ENCODE measurements at places on chromosomes 6 and 20.

- no peak for DNase-seq
These were observed 218.8 kb upstream of the RNF24 start for GRCh38 chr20:4234128-4234527.

DNA sequence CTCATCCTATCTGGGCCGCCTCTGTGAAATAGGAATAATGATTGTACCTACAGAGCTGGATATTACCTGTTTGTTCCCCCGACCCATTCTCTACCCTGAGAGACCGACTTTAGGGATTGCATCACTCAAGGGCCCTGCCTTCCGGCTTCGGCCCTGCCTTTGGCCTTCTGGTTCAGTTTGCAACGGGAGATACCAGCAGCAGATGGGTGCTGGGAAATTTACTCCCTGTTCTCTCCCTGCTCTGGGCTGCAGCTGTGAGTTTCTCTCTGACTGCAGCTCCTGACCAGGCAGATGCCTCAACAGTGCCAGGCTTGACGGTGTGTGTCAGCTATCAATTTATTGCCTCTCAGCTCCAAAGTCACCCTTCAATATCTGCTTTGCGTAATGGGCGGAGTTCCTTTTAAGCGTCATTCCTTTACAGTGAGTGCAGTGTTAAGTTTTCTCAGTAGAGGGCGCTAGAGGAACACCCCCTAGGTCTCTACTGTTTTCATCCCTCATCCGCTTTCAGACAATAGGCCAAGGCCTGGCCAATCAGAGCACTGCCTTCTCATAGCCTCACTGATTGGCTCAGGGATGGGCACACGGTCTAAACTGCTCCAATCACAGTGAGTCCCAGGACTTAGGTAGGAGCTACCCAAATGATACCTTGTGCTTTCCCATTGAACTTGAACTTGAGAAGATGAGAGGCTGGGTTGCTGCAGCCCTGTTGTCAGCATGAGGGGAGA lies 30.0 kb downstream of the KCNG1 start:
- DNase-seq, result peak; percentile 63

DNA sequence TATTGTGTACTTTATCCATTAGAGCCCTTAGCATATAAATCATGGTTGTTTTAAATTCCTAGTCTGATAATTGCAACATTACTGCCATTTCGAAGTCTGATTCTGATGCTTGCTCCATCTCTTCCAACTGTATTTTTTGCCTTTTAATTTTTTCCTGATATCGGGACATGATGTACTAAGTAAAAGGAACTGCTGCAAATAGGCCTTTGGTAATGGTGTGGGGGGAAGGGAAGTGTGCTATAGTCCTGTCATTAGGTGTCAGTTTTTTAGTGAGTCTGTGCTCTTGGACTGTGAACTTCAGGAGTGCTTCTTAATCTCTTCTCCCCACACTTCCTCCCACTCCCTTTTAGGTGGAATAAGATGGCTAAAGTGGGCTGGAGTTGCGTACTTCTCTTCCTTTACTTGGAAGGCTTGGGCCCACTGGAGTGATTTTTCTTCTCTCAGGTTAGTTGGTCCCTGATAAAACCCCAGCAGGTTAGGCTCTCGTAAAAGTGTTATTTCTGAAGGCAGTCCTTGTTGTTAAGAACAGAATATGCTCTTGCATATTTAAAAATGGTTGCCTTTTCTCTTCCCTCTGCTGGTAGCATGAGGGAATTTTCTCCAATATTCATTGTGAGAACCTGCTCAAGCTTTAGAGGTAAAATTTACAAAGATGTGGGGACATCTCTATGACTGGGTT lies 18.1 kb downstream of the STXBP5 start:
- no peak for DNase-seq

- DNase-seq, result peak; percentile 12
These were observed 266.0 kb downstream of the CD83 start for GRCh38 chr6:14383393-14384174.

Data from AML-193 (cell line).